Stimulated activated CD4-positive, alpha-beta T cell treated with anti-CD3 and anti-CD28 coated beads, Interleukin-1b, Interleukin-23, amount 100 ng/mL, for 1 hour (primary cell): ENCODE measurements at places on chromosomes 4 and X.

- no peak for DNase-seq
These were observed 475.3 kb downstream of the EPHA5 start for GRCh38 chr4:65195002-65195401.

DNA sequence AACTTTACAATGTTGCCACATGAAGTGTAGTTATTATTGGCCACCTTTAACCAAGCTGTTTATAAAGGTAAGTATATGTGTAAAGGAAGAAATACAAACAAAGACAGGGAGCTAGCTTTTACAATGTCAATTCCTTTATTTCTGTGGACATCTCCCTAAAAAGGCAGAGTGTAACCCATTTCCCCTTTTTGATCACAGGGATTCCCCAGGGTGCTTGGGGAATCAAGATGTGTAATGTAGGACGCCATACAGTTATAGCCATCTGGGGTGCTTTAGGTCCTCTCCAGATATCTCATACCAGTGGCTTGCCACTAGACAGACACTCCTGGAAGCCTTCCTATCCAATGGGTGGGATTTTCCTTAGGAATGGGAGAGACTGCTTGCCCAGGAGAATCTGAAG lies 4.2 kb upstream of the CUL4B start:
- no peak for DNase-seq

GRCh38 chrX:119042040-119042439 lies 30.8 kb upstream of the CT47C1 start:
- DNase-seq: no peak

- no peak for DNase-seq
These were observed 26.2 kb upstream of the HGFAC start for GRCh38 chr4:3415471-3416141.

DNA sequence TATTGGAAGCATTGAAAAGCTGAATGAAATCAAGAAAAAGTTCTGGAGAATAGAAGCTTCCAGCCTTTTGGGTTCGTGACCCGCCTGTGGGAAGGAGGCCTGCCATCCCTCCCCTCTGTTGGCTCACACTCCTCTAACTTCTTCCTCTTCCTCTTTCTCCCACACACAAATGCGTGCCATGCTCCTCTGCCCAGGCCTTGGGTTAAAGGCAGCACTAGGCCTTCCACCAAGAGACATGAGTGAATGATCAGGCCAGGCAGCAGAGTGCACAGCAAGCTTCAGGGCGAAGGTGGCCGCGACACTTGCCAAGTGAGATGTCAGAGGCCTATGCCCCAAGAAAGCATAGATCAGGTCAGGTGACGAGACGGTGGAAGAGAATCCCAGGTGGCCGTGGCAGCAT lies 38.4 kb downstream of the FAM193A start:
- DNase-seq: no peak
